ENCODE measurements at places on chromosomes 3 and 15.

DNA sequence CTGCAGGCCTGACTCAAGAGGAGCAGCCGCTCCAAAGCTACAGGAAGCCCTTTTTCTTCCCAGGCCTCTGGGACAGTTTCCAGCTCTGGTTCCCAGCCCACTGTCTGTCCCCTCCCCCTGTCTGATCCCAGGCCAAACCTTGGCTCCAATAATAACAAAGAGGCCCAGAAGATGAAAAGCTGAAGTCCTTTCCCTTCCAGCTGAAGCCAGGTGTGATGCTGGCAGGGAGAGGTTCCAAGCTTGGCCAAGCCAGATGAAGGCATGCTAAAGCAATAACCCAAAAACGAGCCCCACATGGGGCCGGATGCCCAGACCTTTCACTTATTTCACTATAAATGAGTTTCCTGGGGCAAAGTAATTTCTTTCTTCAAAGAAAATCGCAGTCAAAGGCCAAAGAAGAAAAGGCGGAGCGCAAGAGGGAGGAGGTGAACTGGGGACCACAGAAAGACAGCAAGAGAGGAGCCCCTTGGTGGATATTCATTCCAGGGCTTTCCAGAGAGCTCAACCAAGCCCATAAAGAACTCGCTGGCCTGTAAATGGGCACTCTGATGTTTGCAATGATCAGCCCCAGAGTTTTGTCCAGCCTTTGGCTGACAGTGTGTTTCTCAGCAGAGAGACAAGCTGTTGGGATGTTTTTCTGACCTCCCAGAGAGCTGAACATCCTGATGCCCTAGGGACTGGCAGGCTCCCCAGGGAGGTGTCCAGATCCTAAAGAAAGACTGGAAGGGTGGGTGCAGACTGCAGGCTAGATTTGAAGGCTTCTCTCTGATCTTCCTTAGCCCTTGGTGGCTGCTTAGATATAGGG is 157.6 kb downstream of the UACA start:
- no peaks in the 10 kb centered on the region for H3K4me1 ChIP-seq
- no peaks in the 10 kb centered on the region for H3K36me3 ChIP-seq
- H3K4me3 ChIP-seq: no peak overlapping the region
- DNase-seq: no peak
- H3K27ac ChIP-seq: no peak overlapping the region
- H3K27me3 ChIP-seq: peaks cover 20% of the 10 kb centered on the region

- peaks cover 6% of the 10 kb centered on the region for H3K4me1 ChIP-seq
- H3K27me3 ChIP-seq: no peaks in the 10 kb centered on the region
- no peak for DNase-seq
- H3K27ac ChIP-seq: no peak overlapping the region
- peaks cover 56% of the 10 kb centered on the region for H3K36me3 ChIP-seq
These were observed 36.8 kb downstream of the MTMR10 start for GRCh38 chr15:30954674-30955073.

GRCh38 chr3:159899166-159899565 is 89.5 kb upstream of the IL12A start:
- H3K4me1 ChIP-seq: no peaks in the 10 kb centered on the region
- no peaks in the 10 kb centered on the region for H3K36me3 ChIP-seq
- no peak for DNase-seq
- peaks cover 39% of the 10 kb centered on the region for H3K27me3 ChIP-seq
- H3K4me3 ChIP-seq: no peak overlapping the region

GRCh38 chr3:30428251-30428650 is 178.2 kb upstream of the TGFBR2 start:
- H3K27me3 ChIP-seq: peaks cover 3% of the 10 kb centered on the region
- DNase-seq: no peak
- no peaks in the 10 kb centered on the region for H3K4me1 ChIP-seq
- H3K4me3 ChIP-seq: no peak overlapping the region
- H3K27ac ChIP-seq: no peak overlapping the region

DNA sequence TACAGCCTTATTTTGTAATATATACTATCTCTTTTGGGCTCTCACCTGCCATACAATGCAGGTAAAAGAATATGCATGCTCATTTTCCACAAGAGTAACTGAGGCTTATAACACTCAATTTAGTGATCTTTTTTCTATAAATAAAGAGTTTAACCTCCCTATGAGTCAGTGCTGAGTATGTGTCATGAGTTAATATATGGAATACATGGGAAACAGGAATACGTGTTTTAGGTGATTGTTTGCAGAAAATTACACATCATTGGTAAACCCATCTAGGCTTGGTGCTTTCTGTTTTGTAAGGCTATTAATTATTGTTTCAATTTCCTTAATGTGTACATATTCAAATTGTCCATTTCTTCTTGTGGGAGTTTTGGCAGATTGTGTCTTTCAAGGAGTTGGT is 411.3 kb downstream of the GRM7 start:
- DNase-seq: no peak
- H3K27ac ChIP-seq: no peak overlapping the region
- H3K4me1 ChIP-seq: no peaks in the 10 kb centered on the region
- no peak overlapping the region for H3K4me3 ChIP-seq
- H3K36me3 ChIP-seq: no peaks in the 10 kb centered on the region

GRCh38 chr15:40847223-40847961 is 3.5 kb downstream of the SPINT1 start:
- peaks cover 12% of the 10 kb centered on the region for H3K27me3 ChIP-seq
- H3K27ac ChIP-seq: peak overlapping the region; percentile 6
- DNase-seq: no peak
- peaks cover 2% of the 10 kb centered on the region for H3K36me3 ChIP-seq

DNA sequence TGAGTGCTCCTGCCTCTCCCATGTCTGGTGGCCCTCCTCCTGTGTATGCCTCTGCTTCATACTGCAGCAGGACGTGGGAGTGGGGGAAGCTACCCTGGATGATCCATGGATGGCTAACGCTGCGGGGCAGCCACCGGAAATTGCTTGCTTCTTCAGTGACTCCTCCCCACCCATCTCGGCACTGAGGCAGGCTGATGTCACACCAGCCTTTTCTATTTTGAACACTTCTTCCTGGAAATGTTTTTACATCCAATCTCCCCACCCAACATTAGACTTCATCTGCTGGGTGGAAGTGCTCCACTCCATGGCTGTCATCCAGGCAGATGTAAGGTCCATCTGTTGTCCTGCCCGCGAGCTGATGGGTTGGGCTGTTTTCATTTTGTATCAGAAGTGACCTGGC is 58.9 kb upstream of the MUC13 start:
- H3K36me3 ChIP-seq: peaks cover 48% of the 10 kb centered on the region
- H3K27me3 ChIP-seq: no peaks in the 10 kb centered on the region
- H3K4me3 ChIP-seq: no peak overlapping the region
- H3K4me1 ChIP-seq: peaks cover 10% of the 10 kb centered on the region
- DNase-seq: no peak
- no peak overlapping the region for H3K27ac ChIP-seq

- peaks cover 18% of the 10 kb centered on the region for H3K27me3 ChIP-seq
- peak; percentile 99 for DNase-seq
- peak within 1 kb of the TSS; percentile 94 for H3K4me3 ChIP-seq
These were observed at the start of gene SELENOK for GRCh38 chr3:53891497-53892285. TSS of gene SELENOK (minus strand) at chr3:53891859.

DNA sequence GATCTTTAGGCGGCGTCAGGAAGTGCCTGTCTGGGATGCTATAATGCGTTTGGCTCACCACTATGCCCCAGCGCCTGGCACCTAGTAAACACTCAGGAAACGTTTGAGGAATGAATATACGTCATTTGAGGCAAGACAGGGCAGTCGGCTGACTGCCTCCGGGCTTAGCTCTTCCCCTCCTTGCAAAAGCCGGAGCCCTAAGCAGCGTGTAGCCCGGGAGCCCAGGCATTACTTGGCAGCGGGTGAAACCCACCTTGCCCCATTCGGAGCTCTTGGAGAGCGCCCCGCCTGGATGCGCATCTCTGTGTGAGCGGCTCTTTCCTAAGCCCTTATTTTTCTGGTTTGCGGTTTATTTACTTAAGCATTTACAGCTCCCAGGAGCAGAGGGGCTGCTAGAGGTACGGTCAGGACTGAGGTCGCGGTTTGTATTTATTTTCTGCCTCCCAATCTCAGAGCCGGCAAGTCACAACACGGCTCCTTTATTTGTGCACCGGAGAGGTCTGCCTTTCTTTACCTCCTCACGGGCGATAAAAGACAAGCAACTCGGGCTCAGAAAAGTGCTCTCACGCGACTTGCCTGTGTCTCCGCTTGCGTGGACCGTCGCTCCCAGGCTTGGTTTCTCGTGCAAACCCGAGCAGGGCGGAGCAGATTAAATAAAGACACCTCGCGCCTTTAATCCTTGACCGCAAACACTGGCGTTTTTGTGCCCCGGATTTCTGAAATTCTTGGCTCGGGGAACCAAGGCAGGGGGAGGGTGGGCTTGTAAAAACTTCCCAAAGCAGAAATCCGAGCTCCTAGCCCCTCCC is 737 bp upstream of the ITPR1 start:
- peak overlapping the region; percentile 93 for H3K4me3 ChIP-seq
- peaks cover 26% of the 10 kb centered on the region for H3K27me3 ChIP-seq
- H3K27ac ChIP-seq: peak overlapping the region; percentile 56
- peaks cover 33% of the 10 kb centered on the region for H3K4me1 ChIP-seq
- DNase-seq: peak; percentile 26

DNA sequence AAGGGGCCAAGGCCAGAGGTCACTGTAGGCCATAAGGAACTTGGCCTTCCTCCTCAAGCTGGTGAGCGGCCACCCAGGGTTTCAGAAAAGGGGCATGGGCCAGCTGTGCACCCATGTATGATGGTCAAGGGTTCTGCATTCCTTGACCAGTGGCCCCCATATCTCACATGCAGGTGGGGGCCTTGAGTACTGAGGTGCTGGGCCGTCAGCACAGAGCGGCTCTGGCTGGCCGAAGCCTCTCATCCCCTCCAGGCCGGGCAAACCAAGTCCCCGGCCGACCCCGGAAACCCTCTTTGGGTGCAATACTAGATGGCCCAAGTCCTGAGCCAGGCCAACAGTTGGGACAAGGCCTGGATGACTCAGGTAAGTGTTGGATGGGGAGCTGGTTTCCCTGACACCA is 9.5 kb downstream of the ALG3 start:
- no peaks in the 10 kb centered on the region for H3K4me1 ChIP-seq
- no peak overlapping the region for H3K27ac ChIP-seq
- no peak overlapping the region for H3K4me3 ChIP-seq
- peaks cover 2% of the 10 kb centered on the region for H3K27me3 ChIP-seq
- no peak for DNase-seq

- no peak overlapping the region for H3K4me3 ChIP-seq
- peaks cover 14% of the 10 kb centered on the region for H3K4me1 ChIP-seq
- no peaks in the 10 kb centered on the region for H3K27me3 ChIP-seq
- no peak for DNase-seq
These were observed 47.3 kb downstream of the CHP1 start for GRCh38 chr15:41278319-41278718.

DNA sequence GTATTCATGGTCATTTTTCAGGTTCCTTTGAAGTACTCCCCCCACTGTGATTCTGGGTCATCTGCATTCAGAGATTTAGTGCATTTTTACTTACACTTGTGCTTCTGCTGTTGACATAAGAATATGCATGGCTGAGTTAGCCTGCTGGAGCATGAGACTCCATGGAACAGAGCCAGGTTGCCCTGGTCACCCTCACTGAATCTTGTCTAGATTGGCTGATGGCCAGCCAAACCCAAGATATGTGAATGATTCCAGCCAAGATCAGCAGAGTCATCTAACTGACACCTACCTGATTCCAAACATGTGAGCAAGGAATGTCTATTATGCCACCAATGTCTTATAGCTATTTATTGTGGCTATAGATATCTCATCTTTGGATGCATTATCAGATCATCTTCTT is 25.1 kb downstream of the DTWD1 start:
- H3K4me1 ChIP-seq: no peaks in the 10 kb centered on the region
- no peaks in the 10 kb centered on the region for H3K27me3 ChIP-seq
- H3K4me3 ChIP-seq: no peak overlapping the region
- peaks cover 8% of the 10 kb centered on the region for H3K36me3 ChIP-seq
- H3K27ac ChIP-seq: no peak overlapping the region

DNA sequence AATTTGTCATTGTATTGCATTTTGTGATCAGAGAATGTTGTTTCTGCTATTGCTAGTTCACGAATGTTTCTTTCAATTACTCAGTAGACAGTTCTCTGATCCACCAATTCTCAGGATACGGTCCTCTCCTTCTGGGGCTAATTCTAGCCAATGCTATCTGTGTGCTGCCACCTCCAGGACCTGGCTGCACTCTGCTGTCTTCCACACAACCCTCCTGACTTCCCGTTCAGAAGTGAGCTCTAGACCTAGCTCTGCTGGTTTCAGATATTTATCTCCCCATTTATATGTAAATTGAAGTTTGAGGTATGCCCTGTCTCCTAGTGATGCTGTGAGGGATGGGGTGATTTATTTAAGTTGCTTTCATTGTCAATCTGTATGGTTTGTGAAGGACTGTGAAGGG is 21.7 kb upstream of the UBL7 start:
- peaks cover 15% of the 10 kb centered on the region for H3K36me3 ChIP-seq
- DNase-seq: no peak
- H3K27ac ChIP-seq: no peak overlapping the region

DNA sequence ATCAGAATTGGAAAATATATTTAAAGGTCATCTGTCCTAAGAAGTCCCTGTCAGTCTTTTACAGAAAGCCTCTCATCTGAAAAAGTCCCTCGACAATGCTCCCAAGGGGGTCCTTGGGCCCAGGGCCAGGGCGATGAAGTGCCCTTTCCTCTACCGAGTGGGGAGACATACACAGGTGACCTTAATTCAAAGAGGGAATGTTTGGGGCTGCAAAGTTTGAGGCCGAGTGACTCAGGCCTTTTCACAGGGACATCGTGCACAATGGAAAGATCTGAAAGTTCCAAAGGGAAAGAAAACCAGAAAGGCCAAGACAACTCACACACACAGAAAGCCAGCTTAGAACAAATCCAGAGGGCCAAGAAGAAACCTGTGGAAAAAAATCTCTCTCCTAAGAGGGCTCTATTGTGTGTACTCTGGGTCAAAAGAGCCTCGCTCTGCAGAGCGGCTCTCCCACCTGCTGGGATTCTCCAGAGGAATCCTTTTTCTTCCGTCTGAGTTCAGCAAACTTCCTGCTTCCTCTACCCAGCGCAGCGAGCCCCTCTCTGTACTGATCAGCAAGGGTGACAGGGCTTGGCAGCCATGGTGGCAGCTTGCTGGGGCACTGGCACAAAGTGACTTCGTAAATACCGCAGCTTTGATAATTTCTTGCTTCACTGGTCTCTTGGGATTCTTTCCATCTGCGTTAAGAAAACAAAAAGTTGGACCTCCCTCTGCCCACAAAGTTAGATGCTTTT is 259.1 kb downstream of the OPA1 start:
- DNase-seq: no peak
- no peaks in the 10 kb centered on the region for H3K36me3 ChIP-seq
- H3K4me1 ChIP-seq: no peaks in the 10 kb centered on the region
- no peak overlapping the region for H3K4me3 ChIP-seq
- no peak overlapping the region for H3K27ac ChIP-seq

- no peaks in the 10 kb centered on the region for H3K27me3 ChIP-seq
- H3K4me1 ChIP-seq: no peaks in the 10 kb centered on the region
- H3K36me3 ChIP-seq: no peaks in the 10 kb centered on the region
- H3K27ac ChIP-seq: no peak overlapping the region
- H3K4me3 ChIP-seq: no peak overlapping the region
These were observed 211.7 kb downstream of the ZPLD1 start for GRCh38 chr3:102646557-102646956.

GRCh38 chr15:85890620-85890980 is 95.9 kb upstream of the KLHL25 start:
- H3K4me3 ChIP-seq: no peak overlapping the region
- peaks cover 7% of the 10 kb centered on the region for H3K27me3 ChIP-seq
- no peaks in the 10 kb centered on the region for H3K4me1 ChIP-seq
- DNase-seq: no peak
- no peaks in the 10 kb centered on the region for H3K36me3 ChIP-seq
- no peak overlapping the region for H3K27ac ChIP-seq
